ENCODE measurements at places on chromosomes 11 and 22.

- no peak for DNase-seq
These were observed 133.9 kb upstream of the BMAL1 start for GRCh38 chr11:13143486-13144297.

DNA sequence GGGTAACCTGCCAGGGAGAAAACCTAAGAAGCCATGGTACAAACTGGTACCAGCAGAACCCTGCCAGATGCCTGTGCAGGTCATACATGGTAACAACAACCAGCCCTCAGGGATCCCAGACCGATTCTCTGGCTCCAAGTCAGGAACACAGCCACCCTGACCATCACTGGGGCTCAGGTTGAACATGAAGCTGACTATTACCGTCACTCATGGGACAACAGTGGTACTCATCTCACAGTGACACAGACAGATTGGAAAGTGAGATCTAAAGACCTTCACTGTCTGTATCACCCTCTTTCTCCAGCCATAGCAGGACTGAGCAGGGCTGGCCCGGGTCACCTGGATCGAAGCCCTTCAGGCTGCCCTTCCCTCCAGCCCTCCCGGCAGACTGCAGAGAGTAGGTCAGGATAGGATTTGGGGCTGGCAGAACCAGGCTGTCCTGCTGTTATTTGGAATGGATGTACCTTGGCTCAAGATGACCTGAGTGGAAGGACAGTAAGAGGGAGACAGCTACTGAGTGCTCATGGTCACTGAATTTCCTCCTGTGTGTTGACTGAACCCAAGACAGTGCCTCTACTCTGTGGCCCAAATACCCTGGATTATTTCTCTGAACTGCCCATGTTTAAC lies 94.7 kb downstream of the GGTLC2 start:
- no peak for DNase-seq

- no peak for DNase-seq
These were observed 4.0 kb downstream of the PRR33 start for GRCh38 chr11:1887451-1888346.

- no peak for DNase-seq
These were observed 51.8 kb downstream of the ARFGAP3 start for GRCh38 chr22:42805016-42805997.

GRCh38 chr11:113488931-113489351 lies 13.7 kb upstream of the DRD2 start:
- DNase-seq: no peak

All from activated CD4-positive, CD25-positive, alpha-beta regulatory T cell treated with anti-CD3 and anti-CD28 coated beads, Interleukin-2, amount 50 U/mL, for 72 hours (primary cell).